ENCODE measurements at places on chromosomes 13 and 19.

DNA sequence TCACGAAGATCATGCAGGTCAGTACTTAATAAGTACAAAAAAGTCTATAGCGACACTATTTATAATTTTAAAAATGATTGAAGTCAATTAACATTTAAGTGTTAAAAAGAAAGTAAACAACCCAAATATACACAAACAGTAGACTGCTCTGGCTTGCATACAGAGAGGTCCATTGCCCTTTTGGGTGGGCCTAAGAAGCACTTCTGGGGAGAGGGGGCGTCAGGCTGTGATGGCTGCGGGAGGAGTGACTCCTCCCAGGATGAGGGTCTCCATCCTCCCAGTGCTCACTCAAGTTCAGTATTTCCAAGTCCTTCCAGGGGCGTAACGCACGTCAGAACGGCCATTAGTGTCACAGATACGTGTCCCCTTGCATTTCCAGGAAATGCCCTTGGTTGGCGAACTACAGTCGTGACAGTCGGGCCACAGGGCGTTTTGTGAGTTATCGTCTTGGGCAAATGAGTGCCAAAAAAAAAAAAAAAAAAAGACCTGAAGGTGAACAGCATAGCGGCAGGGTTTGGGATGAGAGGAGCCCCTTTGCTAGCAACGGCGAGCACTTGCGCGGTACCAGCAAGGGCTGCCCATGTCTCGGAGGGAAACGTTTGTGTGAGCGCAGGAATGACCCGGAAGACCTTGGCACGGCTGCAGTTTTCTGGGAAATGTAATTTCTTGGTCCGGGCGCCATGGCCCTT is at the start of gene SCGB2B2:
Gene SCGB2B2, minus strand, starts transcription at position 463 of the 689 bp plus-strand sequence. CDS start 82,596 bp downstream, outside the sequence.
- DNase-seq = no peak

DNA sequence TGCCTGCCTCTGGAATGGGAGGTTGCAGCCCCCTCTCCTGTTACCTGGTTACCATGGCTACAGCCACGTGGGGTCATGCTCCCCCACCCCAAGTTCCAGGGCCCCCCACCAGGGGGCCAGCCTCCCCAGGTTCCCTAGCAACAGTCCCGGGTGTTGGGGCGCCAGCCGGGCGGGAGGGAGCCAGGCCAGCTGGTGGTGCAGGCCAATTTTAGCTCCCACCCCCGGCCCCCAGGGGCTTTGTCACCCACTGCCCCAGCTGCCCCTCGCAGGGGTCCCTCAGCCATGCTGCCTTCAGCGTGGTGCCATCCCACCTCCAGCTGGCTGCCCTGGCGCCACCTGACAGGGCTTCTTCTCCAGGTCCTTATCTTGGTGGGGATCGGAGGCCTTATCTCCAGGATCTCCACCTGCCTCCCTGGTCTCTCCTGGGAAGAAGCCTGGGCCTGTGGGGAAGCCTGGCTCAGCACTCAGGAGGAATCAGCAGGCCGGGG is 3.0 kb downstream of the MARK4 start:
- DNase-seq = no peak

DNA sequence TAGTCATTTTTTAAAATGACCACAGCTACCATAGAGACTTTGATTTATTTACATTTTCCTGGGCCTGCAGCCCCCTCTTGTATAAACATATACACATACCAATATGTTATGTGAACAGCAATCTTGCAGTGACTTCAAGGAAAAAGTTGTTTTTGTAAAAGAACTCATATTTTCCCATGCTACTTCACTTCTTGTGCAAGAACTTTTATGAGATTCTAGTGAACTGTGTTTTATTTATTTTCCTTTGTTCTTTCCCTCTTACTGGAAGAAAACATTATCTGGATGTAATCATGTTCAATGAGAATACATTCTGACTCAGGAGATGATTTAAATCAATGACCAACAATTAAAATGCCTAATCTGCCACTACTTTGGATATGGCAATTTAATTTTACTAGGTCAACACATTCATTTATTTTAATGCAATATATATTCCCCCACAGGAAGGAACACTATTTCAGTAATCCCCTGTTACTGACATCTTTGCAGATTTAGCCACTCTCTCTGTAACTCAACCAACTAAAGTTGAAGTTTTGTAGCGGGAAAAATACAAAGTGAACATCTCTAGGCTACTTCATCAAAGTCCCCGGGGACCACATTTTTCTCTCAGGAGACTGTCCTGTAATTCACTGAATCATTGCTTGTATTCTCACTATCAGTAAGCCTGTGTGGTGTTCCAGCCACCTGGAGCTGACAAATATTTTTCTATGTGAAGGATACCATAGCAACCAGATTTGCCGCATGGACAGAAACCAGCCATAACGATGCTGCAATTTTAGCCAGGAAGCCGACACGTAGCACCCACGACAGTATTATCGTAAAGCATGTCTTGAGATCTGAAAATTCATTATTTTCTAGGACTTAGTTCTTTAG is 90.5 kb downstream of the STARD13 start:
- peak; percentile 76 for DNase-seq

DNA sequence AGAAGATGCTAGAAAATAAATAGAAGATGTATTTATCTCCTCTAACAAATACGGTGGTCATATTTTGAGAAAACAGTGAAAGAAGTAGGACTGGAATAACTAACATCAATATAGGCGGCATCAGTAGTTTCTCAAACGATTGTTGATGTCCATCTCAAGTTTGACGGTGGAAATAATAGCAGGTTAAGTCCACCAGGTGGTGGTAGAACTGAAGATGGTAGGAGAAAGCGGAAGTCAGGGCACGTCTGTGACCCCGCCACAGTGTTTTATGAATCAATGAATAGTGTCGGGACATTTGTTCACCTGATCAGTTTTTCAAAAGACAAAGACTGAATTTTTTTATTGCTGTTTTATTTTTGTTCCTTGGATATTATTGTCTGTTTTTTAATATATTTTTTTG is 706.4 kb upstream of the SLC10A2 start:
- no peak for DNase-seq

GRCh38 chr13:22027566-22027965 is 356.7 kb downstream of the FGF9 start:
- no peak for DNase-seq

- DNase-seq = no peak
Measured at GRCh38 chr19:46724468-46724867, 7.6 kb upstream of the PRKD2 start.

GRCh38 chr13:35695448-35695770 is 218.9 kb upstream of the MAB21L1 start:
- no peak for DNase-seq

DNA sequence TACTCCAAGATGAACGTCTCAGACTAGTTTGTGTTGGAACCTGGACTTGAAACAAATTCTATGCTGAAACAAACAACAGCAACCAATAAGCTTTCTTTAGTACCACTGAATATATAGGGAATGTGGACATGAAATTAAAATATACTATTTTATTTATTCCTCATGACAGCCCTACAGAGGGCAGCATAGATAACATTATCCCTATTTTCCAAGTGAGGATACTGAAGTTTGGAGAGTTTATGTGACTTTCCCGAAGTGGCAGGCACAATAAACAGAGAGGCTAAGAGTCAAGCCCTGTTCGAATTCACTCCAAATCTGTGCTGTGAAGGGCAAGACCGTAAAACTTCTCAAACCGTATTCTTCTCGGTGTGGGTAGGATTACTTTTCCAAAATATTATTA is 509.9 kb upstream of the GPC6 start:
- DNase-seq = peak; percentile 16

DNA sequence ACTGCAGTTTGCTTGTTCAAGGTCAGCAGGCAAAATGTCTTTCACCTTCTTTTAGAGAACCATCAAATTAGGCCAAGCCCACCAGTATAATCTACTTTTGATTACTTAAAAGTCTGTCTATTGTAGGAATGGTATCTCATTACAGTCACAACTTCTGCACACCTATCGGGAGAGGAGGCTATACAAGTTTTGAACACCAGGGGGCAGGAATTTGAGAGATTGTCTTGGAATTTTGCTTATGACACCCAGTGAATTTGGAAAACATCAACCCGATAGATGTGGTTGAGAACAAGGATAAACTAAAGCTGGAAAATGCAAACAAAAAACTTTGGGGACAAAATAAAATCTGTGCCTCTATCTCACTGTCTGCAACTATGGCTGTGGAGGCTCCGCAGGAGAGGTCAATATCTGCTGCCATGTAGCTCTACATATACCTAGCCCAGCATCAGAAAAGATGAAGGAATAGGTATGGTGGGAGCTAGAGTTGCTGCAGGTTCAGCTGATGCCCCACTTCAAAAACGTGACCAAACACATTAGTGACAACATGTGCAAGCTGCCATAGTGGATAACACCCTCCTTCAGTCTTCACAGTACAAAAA is 1299.2 kb upstream of the SPRY2 start:
- peak; percentile 4 for DNase-seq

DNA sequence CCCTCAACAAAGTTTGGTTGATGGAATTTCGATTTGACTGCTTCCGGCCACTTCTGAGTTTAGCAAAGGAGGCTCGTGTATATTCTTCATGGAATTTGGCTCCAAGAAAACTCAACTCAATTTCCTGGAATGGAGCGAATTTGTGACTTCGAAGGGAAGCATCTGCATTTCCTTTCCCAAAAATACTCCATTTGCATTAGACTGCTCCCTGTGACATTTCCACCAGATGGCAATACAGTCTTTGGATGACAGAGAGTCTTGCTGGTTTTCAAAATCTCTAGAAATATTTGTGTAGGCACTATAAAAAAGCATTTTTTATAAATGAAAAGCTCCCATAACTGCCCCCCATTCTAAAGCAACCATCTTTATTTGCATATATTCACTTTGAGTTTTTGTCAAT is 4.1 kb downstream of the C1QTNF9 start:
- peak; percentile 44 for DNase-seq
